Natural killer cell treated with Interleukin-12 subunit alpha and Interleukin-12 subunit beta and Interleukin-15 and Interleukin-18, amount 100 ng/mL, for 72 hours (primary cell): ENCODE measurements at places on chromosomes 2 and 18. TPM values are rescaled to one million over a fixed set of nuclear protein-coding genes. Genes with fewer than 3 reads are reported as not detected.

Gene CFAP221
- not detected for total RNA-seq

Gene TMEM37
- total RNA-seq, result not detected

Gene PRLH
- not detected for total RNA-seq

DNA sequence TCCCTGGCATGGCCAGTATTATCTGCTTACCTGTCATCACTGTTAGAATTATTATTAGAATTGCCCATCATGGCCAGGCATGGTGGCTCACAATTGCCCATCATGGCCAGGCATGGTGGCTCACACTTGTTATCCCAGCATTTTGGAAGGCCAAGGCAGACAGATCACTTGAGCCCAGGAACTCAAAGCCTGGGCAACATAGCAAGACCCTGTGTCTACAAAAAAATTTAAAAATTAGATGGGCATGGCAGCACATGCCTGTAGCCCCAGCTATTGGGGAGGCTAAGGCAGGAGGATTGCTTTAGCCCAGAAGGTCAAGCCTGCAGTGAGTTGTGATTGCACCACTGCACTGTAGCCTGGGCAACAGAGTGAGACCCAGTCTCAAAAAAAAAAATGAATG is 27.4 kb upstream of the ID2 start:
- H3K4me1 ChIP-seq, result peaks cover 17% of the 10 kb centered on the region
- H3K27ac ChIP-seq, result no peak overlapping the region
- no peak for DNase-seq
- no peaks in the 10 kb centered on the region for H3K27me3 ChIP-seq

- H3K36me3 ChIP-seq, result no peaks in the 10 kb centered on the region
- H3K27ac ChIP-seq, result no peak overlapping the region
- peaks cover 6% of the 10 kb centered on the region for H3K4me1 ChIP-seq
- peaks cover 39% of the 10 kb centered on the region for H3K27me3 ChIP-seq
These were observed 16.0 kb upstream of the E2F6 start for GRCh38 chr2:11481789-11482472.

DNA sequence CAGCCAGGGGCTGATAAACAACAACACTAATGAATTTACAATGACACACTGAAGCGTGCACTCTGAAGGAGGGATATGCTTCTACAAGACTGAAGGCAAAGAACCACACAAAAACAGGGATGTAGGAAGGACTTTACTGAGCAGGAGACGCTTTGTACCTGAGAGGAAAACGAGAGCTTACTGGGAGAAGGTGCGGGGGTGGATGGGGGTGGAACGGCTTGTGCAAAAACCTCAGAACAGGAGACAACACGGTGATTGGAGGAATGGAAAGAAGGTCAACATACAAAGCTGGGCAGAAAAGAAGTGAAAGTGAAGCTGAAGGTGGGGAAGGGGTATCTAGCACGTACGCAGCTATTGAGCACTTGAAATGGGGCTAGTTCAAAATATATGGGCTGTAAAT is 93.1 kb downstream of the SLC8A1 start:
- no peaks in the 10 kb centered on the region for H3K27me3 ChIP-seq
- H3K4me3 ChIP-seq, result no peak overlapping the region
- DNase-seq, result no peak
- no peaks in the 10 kb centered on the region for H3K4me1 ChIP-seq
- no peaks in the 10 kb centered on the region for H3K36me3 ChIP-seq
- no peak overlapping the region for H3K27ac ChIP-seq

Gene GPR45
- not detected for total RNA-seq

Gene ZBTB7C
- not detected for total RNA-seq

DNA sequence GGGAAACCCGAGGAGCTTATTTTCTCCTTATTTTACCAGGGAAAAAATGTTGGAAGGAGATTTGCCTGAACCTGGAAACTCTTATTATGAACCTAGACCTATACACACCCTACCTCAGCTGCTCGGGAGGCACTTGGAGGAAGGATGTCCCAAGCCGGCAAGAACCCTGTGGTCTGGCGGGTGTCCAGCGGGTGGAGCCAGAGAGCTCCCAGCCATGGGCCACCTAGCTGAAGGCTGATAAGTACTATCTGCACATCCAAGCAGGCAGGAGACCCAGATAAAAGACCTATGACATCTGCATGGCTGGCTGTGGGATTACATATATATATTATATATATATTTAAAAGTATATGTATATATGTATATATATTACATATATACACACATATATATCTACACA is 1.1 kb upstream of the SLC14A1 start:
- H3K27ac ChIP-seq, result no peak overlapping the region
- H3K36me3 ChIP-seq, result peaks cover 4% of the 10 kb centered on the region
- H3K27me3 ChIP-seq, result no peaks in the 10 kb centered on the region
- H3K4me3 ChIP-seq, result no peak overlapping the region

- peaks cover 8% of the 10 kb centered on the region for H3K36me3 ChIP-seq
- H3K4me1 ChIP-seq, result no peaks in the 10 kb centered on the region
- H3K4me3 ChIP-seq, result no peak overlapping the region
- no peaks in the 10 kb centered on the region for H3K27me3 ChIP-seq
- no peak for DNase-seq
These were observed 841.4 kb upstream of the VRK2 start for GRCh38 chr2:57205241-57205640.

DNA sequence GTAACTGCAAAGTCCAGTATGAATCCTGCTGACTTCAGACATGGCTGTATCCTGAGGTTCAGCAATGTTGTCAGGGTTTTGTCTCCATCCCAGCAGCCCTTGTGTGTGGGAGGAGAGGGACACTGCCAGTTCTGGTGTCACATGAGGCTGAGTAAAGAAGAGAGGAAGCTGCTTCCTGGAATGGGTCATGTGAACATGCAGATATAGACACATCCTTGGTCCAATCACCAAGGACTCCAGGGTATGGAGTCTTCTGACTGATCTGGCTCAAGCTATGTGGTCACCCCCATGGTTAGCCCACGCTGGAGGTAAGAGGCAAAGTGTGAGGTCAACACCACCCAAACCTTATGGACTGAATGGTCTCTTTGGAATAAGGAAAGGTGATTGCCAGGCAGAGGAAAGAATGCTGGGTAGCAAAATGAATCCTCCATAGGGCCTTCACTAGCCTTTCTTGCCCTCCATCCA is 134.4 kb upstream of the SLC1A4 start:
- peaks cover 12% of the 10 kb centered on the region for H3K27me3 ChIP-seq
- H3K36me3 ChIP-seq, result no peaks in the 10 kb centered on the region
- no peak overlapping the region for H3K4me3 ChIP-seq
- DNase-seq, result no peak

- H3K36me3 ChIP-seq, result no peaks in the 10 kb centered on the region
- DNase-seq, result no peak
- H3K4me3 ChIP-seq, result no peak overlapping the region
- H3K27me3 ChIP-seq, result no peaks in the 10 kb centered on the region
These were observed 17.0 kb upstream of the MAPRE2 start for GRCh38 chr18:35024196-35024595.

- no peak overlapping the region for H3K27ac ChIP-seq
- H3K4me3 ChIP-seq, result no peak overlapping the region
- no peaks in the 10 kb centered on the region for H3K36me3 ChIP-seq
- H3K4me1 ChIP-seq, result no peaks in the 10 kb centered on the region
These were observed 477.2 kb upstream of the LRRTM4 start for GRCh38 chr2:77999376-77999775.

Gene SRD5A2
- total RNA-seq, result not detected

DNA sequence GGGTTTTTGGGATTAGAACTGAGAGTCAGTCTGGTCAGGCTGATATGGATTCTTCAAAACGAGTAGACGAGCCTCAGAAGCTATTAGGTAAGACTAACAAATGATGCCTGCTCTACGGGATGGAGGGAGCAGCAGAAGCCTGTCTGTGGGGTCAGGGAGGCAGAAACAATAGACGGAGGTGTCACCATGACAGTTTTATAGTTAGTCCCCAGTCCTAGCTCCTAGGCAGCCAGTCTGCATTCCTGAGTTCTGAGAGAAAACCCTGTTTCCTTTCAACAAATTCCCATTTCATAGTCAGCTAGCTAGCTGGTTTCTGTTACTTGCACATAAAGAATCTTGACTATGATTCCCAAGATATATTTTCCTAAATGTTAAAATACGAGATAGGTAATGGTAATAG is 542.1 kb downstream of the PID1 start:
- H3K4me1 ChIP-seq, result no peaks in the 10 kb centered on the region
- no peaks in the 10 kb centered on the region for H3K27me3 ChIP-seq
- no peak overlapping the region for H3K4me3 ChIP-seq

- no peak overlapping the region for H3K27ac ChIP-seq
- H3K4me1 ChIP-seq, result no peaks in the 10 kb centered on the region
- no peaks in the 10 kb centered on the region for H3K27me3 ChIP-seq
- H3K36me3 ChIP-seq, result no peaks in the 10 kb centered on the region
- no peak overlapping the region for H3K4me3 ChIP-seq
- no peak for DNase-seq
These were observed 416.6 kb downstream of the RAD51AP2 start for GRCh38 chr2:17101596-17101995.

GRCh38 chr2:10781746-10782145 is 30.8 kb downstream of the PDIA6 start:
- H3K4me1 ChIP-seq, result peaks cover 3% of the 10 kb centered on the region
- DNase-seq, result no peak
- peaks cover 20% of the 10 kb centered on the region for H3K36me3 ChIP-seq
- H3K4me3 ChIP-seq, result no peak overlapping the region
